ENCODE measurements at places on chromosomes 6 and 20. TPM values are rescaled to one million over a fixed set of nuclear protein-coding genes. Genes with fewer than 3 reads are reported as not detected.

PCMTD2 gene
- 26.9 TPM for total RNA-seq

DCDC2 gene
- under 0.01 TPM for total RNA-seq

ALDH8A1 gene
- 1.1 TPM for total RNA-seq

NNAT gene
- total RNA-seq = not detected

EDN3 gene
- not detected for total RNA-seq

PAX1 gene
- not detected for total RNA-seq

RIMS1 gene
- under 0.01 TPM for total RNA-seq

EPB41L1 gene
- 2.7 TPM for total RNA-seq

DEFB132 gene
- not detected for total RNA-seq

MRAP2 gene
- total RNA-seq = 0.26 TPM
